ENCODE measurements at places on chromosomes 2 and 18. TPM values are rescaled to one million over a fixed set of nuclear protein-coding genes. Genes with fewer than 3 reads are reported as not detected.

DNA sequence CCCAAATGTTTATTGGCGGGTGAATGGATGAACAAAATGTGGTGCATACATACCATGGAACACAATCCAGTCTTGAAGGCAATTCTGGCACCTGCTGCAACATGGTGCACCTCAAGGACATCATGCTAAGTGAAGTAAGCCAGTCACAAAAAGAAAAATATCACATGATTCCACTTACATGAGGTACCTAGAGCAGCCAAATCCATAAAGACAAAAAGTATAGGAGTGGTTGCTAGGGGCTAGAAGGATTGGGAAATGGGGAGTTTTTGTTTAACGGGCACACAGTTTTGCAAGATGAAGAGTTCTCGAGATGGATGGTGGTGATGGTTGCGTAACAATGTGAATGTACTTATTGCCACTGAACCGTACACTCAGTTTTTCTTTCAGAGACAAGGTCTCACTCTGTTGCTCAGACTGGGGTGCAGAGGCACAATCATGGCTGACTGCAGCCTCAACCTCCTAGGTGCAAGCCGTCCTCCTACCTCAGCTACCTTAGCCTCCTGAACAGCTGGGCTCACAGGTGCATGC is 90.9 kb upstream of the CERS6 start:
- no peak for DNase-seq

- DNase-seq = no peak
These were observed 274.1 kb downstream of the AFF3 start for GRCh38 chr2:99868260-99868659.

DNA sequence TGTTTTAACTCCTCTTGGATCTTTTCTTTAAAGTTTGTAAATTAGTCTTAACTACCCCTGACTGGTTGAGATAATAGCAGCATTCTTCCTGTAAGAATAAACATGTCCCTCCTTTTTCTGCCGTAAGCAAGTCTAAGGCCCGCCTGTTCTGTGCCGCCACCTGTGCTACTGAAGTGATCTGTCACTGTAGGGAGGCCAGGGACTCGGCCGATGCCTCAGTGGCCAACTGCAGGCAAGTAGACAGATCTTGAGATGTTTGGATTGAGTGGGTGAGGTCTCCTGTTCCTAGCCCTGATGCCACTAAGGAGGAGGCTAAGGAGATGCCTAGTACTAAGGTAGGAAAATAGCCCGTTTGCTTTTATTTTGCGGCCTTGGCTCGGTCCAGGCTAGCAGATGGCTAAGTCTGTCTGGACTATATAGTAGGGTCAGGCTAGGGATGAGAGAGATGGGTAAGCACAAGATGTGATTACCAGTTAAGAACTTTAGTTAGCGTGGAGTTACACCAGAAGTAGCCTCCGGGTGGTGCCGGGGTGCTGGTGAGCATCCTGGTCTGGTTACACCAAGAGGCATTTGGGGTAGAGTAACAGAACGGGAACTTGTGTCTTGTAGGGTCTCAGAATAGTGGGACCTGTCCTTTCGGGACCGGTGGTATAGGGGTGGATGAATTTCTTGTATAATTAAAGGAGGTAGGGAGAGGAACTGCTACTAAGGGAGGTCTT is 584.2 kb downstream of the SUCLG1 start:
- no peak for DNase-seq

- DNase-seq = peak; percentile 93
These were observed 103.0 kb upstream of the STK17B start for GRCh38 chr2:196274387-196274809.

- DNase-seq = no peak
These were observed 55.8 kb downstream of the EIPR1 start for GRCh38 chr2:3321825-3322224.

The HTRA2 gene
- total RNA-seq = 59.4 TPM

The GBX2 gene
- not detected for total RNA-seq

DNA sequence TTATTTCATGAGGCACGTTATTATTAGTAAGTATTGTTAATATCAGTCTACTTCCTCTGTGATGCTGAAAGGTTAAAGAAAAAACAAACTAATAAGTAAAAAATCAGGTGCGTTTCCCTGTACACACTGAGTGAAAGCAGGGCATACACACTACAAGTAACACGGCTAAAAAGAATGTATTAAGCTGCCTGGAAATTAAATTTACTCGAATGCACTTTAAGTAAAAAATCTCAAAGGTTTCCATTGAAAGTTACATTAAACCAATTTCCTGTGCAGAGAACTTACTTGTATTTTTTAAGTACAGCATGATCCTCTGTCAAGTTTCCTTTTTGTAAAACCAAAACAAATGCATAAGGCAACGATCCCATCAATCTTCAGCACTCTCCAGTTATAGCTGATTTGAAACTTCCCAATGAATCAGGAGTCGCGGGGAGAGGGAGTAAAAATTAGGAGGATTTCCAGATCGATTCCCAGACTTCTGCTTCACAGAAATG is 633 bp downstream of the BCL2 start:
- no peak for DNase-seq

The ERBB4 gene
- total RNA-seq = not detected

The PARD6G gene
- total RNA-seq = not detected

GRCh38 chr2:174117951-174118930 is 130.1 kb downstream of the OLA1 start:
- no peak for DNase-seq

DNA sequence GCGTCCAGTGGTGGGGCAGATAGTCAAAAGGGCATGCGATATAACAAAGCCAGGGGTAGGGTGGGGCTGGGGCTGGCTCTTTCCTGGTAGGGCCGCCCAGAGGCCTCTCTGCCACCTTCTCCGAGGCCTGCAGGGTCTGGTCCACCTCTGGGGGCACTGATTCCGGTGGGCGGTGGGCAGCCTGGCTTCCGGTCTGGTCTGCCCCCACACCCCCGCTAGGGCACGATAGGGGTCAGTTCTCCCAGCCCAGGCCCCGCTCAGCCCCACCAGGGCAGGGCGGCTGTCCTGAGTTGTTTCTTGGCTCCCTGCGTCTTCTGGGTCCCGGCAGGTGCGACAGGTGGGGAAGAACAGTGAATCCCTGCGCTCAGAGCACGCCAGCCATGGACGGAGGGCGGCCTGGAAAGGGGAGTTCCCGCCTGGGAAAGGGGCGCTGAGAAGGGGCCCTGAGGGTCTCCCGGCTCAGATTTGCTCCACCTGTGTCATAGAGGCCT is 707 bp upstream of the ERFE start:
- DNase-seq = no peak

DNA sequence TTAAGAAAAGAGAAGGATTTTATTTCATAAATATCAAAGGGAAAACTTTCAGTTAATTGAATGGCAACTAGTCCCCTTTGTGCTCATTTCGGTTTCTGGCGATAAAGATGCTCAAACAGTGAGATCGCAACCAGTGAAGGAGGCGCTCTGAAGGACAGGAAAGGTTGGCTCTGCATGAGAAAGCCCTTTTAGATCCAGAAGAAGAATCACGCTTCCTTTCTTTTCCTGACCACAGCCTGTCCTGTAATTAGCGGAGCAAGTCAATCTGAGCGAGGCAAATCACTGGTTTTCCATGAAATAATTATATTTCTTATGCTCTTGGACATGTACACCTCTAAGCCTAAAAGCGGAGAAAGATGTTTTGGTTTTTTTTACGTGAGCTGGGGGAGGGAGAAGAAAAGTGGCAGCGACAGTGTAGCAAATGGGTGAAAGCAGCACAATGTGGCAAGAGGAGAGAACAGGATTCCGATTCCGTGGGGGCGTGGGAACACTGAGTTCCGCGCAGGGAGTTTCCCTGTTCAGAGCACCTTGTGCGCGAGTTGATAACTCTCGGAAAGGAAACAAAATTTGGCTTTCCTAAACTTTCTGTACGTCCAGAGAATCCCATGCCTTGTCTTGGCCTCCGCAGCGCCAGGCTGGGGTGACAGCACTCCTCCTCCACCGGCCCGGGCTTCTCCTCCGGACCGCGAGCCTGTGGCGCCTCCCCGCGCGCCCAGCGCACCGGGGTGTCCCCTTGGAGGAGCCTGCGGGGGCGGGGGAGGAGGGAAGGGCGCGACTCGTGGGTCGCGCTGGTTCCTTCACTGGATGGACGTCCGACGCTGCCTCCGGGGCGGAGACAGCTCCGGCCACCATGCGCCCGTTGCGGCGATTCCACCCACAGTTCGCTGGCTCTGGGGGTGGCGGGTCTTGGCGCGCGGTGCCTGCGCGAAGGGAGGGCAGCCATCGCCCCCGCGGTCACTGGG is 620 bp upstream of the SLC9A2 start:
- no peak for DNase-seq

The SLC9A2 gene
- total RNA-seq = not detected

DNA sequence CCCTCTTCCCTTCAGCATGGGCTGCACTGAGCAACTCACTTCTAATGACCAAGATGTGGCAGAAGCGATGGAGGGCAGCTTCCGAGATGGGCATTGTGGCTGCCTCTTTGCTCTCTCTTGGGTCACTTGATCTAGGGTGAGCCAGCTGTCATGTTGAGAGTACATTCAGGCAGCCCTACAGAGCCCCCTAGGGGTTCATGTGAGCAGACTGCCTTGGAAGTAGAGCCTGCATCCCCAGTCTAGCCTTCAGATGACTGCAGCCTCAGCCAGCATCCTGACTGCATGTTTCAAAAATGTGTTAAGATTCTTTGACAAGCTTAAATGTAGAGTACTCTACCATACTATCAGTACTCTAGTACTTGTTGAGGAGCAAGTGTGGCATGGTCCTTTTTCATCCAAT is 143.9 kb downstream of the NCK2 start:
- peak; percentile 48 for DNase-seq

DNA sequence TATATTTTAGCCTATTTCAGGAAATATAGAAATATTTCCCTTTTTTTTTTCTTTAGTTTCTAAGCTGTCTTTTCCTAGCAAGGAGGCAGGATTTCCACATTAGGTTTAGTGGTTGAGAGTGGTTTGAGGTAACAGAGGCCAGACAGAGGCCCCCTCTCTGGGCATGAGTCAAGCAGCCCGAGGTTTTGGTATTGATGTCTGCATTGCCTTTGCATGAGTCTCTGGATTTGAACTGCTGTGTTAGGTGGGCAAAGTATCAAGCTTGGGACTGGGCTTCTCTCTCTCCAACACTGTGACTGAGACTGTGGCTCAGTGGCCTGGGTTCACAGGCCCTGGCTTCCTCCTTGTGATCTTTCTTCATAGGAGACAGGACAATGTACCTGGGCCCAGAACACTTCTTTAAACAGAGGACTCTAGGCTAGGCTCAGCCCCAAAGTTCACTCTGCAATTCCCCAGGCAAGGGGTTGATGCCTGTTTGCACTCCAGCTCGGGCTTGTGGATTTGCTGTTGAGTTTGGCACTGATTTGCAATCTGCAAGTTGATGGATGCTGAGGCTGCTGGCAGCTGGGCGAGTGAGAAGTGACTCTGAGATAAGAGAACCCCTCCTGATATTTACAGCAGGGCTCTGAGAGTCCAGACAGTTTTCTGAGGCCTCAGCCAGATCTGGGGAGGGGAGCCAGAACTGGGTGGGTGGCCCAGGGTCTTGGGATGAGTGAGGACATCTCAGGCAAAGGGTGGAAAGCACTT is 271.2 kb downstream of the EN1 start:
- DNase-seq = no peak

DNA sequence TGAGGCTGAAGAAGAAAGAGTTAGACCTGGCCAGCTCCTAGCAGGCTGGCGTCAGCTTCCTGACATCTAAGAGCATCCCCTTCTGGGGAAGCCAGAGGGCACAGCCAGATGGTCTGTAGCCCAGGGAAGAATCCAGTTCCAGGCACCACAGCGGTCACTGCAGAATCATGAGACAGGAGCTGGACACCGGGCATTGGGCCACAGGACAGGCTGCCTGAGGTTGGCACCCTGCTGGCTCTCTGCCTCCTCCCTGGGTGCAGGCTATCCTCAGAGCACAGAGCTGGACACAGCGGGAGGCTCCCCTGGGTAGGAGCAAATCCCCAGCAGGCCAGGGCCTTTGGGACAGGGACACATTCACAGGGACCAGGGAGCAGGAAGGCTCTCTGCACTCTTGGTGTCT is 19.8 kb upstream of the ATOH8 start:
- no peak for DNase-seq

DNA sequence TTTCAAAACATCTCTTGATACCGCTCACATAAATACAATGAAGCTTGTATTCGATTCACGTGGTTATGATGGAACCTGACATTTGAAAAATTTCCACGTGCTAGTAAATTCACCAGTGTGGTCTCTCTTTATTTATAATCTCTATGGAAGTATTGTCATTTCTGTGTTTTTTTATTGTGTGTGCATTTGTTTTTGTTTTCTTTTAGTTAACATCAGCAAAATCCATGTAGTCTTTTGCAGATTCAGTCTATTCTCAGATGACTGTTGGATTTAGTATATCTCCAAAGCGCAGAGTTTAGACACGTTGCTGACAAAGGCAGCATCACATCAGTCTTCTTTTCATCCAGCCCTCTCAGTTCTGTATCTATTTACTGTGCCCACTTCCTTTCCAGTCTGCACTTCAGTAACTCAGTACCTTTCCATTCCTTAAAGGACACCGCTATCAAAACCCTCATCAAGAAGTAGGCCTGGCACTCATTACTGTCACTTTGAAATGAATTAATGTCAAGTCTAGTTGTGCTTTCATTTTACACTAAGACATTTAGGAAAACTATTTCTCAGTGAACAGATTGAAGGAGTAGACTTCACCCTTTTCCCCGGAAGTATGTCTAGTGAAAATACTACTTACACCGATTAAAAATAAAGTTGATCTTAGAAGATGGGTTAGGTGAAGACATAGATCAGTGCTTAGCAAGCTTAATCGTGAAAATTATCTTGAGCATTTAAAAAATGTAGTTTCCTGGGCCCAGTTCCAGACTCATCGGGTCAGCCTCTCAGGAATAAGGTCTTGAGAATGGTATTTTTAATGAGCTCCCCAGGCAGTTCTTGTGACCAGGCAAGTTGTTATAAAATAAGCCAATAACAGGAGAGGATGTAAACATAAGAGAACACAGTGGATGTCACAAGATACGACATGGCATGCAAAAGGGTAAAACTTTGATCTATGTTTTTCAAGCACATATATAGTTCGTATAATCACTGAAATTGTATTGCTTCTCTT is 506.8 kb upstream of the ZEB2 start:
- no peak for DNase-seq

GRCh38 chr2:974502-974901 is 23.9 kb downstream of the SNTG2 start:
- DNase-seq = no peak

The REG3A gene
- total RNA-seq = not detected

- DNase-seq = no peak
These were observed 50.5 kb upstream of the FZD7 start for GRCh38 chr2:201983174-201983573.

DNA sequence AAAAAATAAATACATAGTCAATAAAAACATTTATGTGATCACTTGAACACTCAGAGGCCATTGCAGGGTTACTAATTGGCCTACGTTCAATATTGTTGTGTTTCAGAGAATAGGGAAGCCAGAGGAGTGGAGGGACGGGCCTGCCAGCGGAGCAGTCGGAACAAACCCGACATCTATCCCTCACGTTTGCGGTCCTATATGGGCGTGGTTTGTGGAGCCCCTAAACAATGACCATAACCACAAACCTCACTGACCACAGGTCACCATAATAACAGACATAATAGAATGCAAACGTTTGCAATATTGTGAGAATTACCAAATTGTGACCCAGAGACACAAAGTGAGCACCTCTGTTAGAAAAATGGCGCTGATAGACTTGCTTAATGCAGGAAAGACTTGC is 19.5 kb upstream of the ZNF516 start:
- no peak for DNase-seq

Measured in OCI-LY7 (cell line).